Activated CD4-positive, alpha-beta T cell treated with anti-CD3 and anti-CD28 coated beads, Interleukin-10, Interleukin-2, amounts not matched to agents 100 ng/mL and 50 ng/mL, durations not matched to agents 16 hours and 8 hours (primary cell): ENCODE measurements at places on chromosomes 12 and 14.

DNA sequence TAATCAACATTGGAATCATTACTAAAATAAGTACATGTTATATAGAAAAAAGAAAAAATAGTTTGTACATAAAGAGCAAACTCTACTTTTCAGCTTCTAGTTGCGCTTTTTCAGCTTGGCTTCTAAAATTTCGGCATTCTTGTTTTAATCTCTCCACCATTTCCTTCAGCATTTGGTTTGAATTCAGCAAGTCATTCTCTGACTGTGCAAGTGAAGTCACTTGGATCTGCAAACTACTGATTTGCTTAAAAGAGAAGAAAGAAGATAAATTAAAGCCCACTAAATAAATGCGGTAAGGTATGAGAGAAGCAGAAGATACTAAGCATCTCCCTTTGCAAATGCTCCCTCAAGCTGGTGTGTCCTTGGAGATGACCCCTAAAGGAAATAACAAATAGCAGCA is 126.3 kb downstream of the CEP83 start:
- no peak for DNase-seq

GRCh38 chr12:9049520-9050133 is 60.3 kb downstream of the KLRG1 start:
- DNase-seq = peak; percentile 56

GRCh38 chr12:111686574-111687105 is 787 bp downstream of the ACAD10 start:
- no peak for DNase-seq

GRCh38 chr14:74349757-74350156 is 1.5 kb downstream of the VRTN start:
- DNase-seq = no peak

- no peak for DNase-seq
These were observed 65.5 kb downstream of the RASSF3 start for GRCh38 chr12:64675795-64676194.

DNA sequence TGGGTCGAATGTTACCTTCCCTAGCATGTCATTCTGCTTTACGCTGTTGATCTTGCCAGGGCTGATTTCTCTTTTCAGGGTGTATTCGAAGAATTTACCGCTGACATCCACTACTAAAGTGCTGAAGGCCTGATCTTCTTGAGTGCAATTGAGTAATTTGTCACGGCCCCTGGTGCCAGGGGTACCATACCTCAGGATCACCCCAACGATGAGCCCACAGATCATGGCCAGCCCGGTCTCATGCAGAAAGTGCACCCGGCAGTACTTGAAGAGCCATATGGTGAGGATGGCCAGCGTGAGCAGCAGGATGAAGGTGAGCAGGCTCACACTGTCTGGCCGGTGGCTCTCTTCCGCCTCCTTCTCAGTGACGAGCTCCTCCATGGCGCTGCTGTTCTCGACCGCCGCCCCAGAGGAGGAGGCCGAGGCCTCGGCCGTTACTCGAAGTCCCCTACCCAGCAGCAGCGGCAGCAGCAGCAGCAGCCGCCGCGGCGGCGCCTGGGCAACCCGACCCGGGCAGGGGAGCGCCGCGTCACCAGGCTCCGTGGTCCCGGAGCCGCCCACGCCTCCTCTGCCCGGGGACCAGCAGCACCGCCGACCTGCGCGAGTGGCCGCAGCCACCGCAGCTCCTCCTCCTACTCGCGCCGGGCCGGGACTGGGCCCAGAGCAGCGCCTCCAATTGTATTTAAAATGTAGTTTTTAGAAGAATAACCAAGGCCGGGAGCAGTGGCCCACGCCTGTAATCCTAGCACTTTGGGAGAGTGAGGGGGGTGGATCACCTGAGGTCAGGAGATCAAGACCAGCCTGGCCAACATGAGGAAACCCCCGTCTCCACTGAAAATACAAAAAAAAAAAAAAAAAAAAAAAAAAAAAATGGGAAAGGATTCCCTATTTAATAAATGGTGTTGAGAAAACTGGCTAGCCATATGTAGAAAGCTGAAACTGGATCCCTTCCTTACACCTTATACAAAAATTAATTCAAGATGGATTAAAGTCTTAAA is 58.5 kb upstream of the TMPO start:
- peak; percentile 36 for DNase-seq

DNA sequence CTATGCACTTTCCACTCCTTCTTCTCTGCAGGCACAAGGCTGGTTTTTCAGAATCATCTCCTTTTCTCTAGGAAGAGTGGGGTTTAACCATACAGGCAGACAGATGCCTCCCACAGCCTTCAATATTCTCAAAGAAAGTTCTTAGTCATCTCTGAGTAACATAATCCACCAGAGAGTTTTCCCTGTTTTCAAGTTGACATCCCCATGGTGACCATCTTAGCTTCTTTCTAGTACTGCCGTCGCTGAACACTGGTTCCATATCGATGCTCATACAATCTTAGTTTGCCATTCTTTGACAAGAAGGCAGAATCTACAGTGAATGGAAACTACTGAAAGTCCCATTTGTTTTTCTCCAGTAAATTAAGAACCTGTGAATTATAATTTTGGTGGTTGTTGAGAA is 28.6 kb downstream of the TPH2 start:
- DNase-seq = no peak

DNA sequence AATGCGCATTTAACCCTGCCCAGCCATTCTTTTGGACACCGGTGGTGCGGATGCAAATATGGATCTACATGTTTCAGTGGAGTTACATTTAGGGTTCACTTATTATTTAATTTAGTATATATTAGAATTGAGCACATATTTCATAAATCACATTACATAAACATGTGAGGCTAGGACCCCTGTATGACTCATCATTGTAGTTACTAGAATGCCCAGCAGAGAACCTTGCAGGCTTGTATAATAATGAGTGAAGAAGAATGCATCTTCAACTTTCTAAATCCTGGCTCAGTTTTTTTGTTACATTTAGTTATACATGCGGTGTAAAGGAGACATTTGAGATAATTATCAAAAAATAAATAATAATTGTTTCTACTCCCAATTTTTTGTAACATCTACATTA is 369.0 kb downstream of the ATP23 start:
- no peak for DNase-seq

DNA sequence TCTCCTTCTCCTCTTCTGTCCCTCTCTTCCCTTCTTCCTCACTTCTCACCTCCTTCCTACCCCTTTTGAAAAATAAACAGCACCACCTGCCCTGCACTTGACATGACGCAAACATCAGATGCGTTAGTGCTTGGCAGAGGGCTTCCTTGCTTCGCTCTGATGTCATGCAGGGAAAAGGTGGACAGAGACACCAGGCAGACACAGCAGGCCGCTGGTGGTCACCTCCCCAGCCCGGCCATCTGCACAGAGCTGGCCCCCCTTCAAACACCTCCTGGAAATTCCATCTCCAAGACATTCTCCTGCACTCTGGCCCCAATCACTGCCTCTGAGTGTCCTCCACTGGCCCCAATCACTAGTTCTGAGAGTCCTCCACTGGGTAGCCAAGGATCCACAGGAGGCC is 353.6 kb downstream of the MED13L start:
- no peak for DNase-seq

DNA sequence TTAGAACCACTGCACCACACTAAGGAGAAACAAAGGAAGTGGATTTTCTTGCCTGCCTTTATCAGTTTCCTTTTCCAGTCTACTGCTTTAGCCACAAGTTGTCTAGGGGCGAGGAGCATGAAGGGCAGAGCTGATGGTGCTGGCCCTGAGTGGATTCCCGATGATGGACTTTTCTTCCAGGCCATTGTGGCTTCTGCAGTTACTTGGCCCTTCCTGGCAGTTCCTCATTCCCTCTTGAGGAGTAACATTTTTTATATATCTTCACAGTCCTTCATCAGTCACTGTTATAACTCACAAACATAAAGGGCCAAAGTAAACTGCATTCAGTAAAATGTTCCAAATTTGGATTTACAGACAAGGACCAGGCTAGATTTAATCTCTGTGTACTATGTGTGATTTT is 61.2 kb upstream of the SRSF5 start:
- DNase-seq = no peak

- no peak for DNase-seq
These were observed 952.5 kb upstream of the ATXN7L3B start for GRCh38 chr12:73585136-73585535.

- no peak for DNase-seq
These were observed 3.3 kb upstream of the NUDT14 start for GRCh38 chr14:105184461-105184860.

DNA sequence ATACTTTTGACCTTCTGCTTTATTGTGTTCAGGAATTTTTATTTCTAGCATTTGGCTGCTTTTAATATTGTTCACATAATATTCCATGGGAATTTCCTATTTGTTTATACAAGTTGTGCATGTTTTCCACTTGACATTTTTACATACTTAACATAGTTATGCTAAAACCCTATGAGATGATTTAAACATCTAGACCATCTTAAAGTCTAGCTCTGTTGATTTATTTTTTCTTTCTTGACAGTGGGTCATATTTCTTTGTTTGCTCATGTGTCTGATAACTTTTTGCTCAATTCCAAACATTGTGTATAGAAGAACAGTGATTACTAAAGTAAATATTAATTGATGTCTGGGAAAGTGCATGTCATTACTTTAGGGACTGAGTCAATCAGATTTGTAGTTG is 202.1 kb upstream of the PDZRN4 start:
- no peak for DNase-seq

GRCh38 chr14:71411285-71411595 is 504.0 kb downstream of the PCNX1 start:
- peak; percentile 33 for DNase-seq
